ENCODE measurements at places on chromosomes 1 and 21.

- DNase-seq = peak; percentile 33
These were observed 19.7 kb upstream of the ATP6V1G3 start for GRCh38 chr1:198560161-198560560.

DNA sequence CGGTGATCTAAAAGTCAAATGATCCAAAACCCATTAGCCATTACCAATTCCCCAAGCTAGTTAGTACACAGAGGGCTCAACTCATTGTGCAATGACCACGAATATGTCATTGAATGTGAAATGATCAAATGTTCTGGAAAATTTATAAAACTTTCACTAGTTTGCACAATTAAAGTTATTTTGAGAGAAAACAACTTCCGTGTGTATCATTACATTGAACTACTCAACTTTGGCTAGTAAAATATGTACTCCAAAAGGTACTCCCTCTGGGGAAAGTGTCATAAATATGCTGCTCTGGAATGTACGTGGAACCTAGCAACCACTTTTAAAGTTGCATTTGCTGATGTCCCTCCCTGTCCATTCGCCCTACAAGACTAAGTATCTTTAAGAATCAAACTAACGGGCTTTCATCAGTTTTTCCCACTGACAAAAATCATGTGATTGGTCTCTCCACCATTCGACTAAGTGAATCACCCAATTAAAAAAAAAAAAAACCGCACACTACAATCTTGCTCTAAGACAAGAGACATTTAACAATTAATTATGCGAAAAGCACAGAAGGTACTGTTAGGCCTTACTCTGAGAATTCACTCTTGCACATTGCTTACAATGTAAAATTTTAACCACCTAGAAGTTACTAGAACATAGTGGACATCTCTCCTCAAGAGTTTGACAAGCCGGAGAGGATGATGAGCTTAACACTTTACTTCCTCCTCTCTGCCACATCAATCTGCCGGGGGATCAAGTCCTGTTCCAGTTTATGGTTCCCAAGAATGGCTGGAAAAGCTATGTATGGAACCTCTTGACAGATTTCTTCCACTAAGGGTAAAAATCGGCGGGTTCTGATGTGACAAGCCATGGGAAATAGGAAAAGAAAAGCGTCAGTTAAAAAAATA lies 1.2 kb downstream of the ACBD3 start:
- DNase-seq = no peak

- DNase-seq = no peak
These were observed 11.4 kb upstream of the EFNA1 start for GRCh38 chr1:155116113-155116764.

- no peak for DNase-seq
These were observed 50.2 kb downstream of the ST3GAL3 start for GRCh38 chr1:43757343-43758053.

- DNase-seq = no peak
These were observed 16.5 kb upstream of the ADARB1 start for GRCh38 chr21:45057886-45058285.

DNA sequence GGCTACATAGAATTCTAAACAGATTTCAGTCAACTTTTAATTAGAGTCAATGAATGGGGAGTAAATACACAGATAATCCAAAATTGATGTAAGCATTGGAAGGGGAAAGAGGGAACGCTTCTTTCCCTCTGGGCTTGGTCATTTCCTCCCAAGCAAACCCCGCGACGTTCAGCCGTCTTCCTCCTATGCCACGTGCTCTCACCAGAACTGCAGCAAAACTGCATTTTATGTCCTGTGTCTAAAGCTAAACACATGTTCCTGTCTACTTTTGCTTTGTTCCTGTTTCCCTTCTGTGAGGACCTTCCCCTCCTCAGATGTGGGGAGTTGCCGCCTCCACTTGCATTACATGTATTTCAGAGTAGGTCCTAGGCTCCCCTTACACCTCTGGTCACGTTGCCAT lies 27.2 kb downstream of the UTP25 start:
- no peak for DNase-seq

All from NCI-H2081 treated with DMSO at 0.1 percent for 48 hours (cell line).